Endothelial cell of umbilical vein (primary cell): ENCODE measurements at places on chromosomes 5 and 9. TPM values are rescaled to one million over a fixed set of nuclear protein-coding genes. Genes with fewer than 3 reads are reported as not detected.

- H3K36me3 ChIP-seq: no peaks in the 10 kb centered on the region
- DNase-seq: no peak
- no peak overlapping the region for H3K4me3 ChIP-seq
- peaks cover 17% of the 10 kb centered on the region for H3K4me1 ChIP-seq
- peaks cover 4% of the 10 kb centered on the region for H3K27me3 ChIP-seq
- H3K27ac ChIP-seq: no peak overlapping the region
Observed at GRCh38 chr5:135194573-135195269, 160.7 kb upstream of the PITX1 start.

IL9 gene
- total RNA-seq: not detected in 2 replicates

GRCh38 chr9:79080536-79080935 is 491.2 kb upstream of the TLE4 start:
- H3K4me3 ChIP-seq: no peak overlapping the region
- no peak overlapping the region for H3K27ac ChIP-seq
- no peaks in the 10 kb centered on the region for H3K4me1 ChIP-seq
- H3K36me3 ChIP-seq: no peaks in the 10 kb centered on the region
- H3K27me3 ChIP-seq: no peaks in the 10 kb centered on the region
- no peak for DNase-seq

DNA sequence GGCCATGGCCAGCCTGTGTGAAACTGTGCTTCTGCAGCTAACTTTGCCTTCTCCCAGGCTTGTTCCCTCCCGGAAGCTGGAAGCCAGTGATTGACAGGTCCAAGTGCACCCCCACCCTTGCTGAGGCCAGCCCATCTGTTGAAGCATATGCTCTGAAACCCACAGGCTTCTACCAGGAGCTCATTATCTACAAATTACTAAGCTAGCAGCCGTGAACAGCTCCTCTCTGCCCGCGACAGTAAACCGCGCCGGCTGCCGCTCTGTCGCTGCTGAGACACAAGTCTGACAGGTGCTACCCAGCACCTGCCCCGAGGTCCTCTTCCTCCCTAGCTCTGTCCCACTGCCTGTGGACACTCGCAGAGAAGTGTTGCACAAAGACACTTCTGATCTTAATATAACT is 490.9 kb downstream of the GADD45G start:
- no peaks in the 10 kb centered on the region for H3K4me1 ChIP-seq
- no peak overlapping the region for H3K27ac ChIP-seq
- H3K27me3 ChIP-seq: no peaks in the 10 kb centered on the region
- no peaks in the 10 kb centered on the region for H3K36me3 ChIP-seq

DNA sequence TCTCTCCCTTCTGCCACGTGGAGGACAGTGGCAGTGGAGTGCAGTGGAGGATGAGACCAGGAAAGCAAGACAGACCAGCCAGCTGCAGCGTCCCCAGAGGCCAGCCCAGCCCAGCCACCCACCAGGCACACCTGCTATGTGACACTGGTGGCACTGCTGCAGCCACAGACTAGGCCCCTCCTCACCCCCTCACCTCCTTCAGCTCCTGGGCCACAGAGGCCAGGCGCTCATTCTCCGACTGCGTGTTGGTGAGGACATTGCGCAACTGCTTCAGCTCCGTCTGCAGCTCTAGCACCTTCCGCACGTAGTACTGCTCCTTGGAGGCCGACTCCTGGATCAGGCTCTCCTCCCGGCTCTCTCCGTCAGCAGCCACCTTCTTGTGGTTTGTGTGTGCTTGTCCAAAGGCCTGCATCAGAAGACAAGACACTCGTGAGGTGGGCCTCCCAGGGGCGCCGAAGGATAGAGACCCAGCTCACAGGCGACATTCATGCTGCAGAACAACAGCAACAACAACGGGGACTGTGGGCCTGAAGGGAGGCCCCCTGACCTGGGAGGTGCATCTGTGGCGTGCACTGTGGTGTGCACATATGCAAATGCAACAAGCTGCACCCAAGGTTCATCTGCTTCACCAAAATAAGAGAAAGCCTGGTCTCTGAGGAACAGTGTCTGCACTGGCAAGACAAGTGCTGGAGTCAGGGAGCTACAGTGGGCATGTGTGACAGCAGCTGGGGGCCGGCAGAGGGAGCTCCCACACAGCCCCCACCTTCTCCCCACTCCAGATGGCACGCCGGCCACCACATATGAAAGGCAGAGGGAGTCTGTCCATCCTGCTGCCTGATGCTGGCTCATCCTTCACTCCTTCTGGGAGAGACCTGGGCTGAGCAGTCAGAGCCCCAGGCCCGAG is 35.5 kb downstream of the BICD2 start:
- DNase-seq: no peak
- H3K4me3 ChIP-seq: no peak overlapping the region
- no peaks in the 10 kb centered on the region for H3K27me3 ChIP-seq

DNA sequence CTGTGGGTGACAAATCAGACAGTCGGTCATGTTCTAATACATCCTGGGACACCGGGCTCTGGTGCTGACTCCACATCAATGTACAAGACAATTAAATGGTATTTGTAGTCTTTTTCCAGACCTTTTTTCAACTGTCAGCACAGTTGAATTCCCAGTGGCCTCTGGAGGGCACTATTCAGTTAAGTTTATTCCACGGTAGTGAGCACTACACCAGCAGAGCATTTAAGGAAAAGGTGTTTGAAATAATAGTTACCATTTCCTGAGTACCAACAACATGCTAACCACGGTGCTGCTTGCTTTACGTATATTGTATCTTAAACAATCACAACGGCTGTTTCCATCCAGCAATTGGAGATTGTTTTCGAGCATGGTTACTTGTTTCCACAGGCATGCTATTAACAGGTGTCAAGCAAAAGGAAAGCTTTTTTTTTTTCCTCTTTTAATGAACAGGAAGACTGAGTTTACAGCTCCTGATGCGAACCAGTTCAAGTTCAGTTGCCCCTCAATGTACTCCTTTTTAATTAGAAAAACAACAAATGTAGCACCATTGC is 186.7 kb downstream of the PDZD2 start:
- peak; percentile 72 for DNase-seq
- no peak overlapping the region for H3K4me3 ChIP-seq
- H3K27me3 ChIP-seq: no peaks in the 10 kb centered on the region
- no peaks in the 10 kb centered on the region for H3K4me1 ChIP-seq

GRCh38 chr9:103169798-103170197 is 174.7 kb downstream of the CYLC2 start:
- H3K4me3 ChIP-seq: no peak overlapping the region
- no peak for DNase-seq
- H3K36me3 ChIP-seq: no peaks in the 10 kb centered on the region
- H3K4me1 ChIP-seq: no peaks in the 10 kb centered on the region
- no peak overlapping the region for H3K27ac ChIP-seq
- no peaks in the 10 kb centered on the region for H3K27me3 ChIP-seq

DNA sequence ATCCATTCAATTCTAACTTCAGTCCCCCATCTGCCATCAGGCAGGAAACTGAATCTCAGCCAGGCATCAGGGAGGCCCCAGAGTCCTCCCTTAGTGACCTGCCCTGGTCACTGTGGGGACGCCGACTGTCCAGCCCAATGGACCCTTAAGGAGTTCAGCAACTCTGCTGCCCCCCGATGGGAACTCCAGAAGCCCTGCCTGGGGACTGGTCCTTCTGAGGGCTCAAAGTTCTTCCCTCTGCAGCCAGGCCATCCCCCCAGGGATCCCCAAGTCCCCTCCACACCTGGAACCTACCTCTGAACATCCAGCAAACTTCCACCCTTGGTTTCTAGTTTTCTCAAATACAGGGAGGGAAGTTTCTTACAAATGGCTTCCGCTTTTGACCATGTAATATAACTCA is 76.8 kb downstream of the UBE2QL1 start:
- H3K27ac ChIP-seq: no peak overlapping the region
- DNase-seq: no peak
- H3K4me3 ChIP-seq: no peak overlapping the region
- no peaks in the 10 kb centered on the region for H3K4me1 ChIP-seq

DNA sequence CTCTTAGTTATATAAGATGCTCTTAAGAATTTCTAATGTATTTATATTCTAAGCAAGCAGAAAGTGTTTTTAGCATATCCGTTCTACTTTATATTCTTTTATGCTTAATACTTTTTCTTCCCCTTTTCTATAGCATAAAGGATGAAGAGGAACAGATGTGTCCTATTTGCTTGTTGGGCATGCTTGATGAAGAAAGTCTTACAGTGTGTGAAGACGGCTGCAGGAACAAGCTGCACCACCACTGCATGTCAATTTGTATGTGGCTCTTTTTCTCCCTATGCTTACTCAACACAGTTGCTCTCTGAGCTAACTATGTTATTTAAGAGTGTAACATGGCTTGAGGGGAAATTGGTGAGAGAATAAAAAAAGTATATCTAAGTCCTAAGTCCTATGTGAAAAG is 37.6 kb upstream of the SETD9 start:
- H3K27ac ChIP-seq: no peak overlapping the region
- no peaks in the 10 kb centered on the region for H3K4me1 ChIP-seq
- no peak for DNase-seq
- H3K27me3 ChIP-seq: no peaks in the 10 kb centered on the region
- H3K4me3 ChIP-seq: no peak overlapping the region
- H3K36me3 ChIP-seq: peaks cover 6% of the 10 kb centered on the region

SPATA31C1 gene
- total RNA-seq: not detected in 2 replicates

GRCh38 chr9:27556470-27556869 is 16.8 kb downstream of the C9orf72 start:
- H3K4me3 ChIP-seq: no peak overlapping the region
- H3K36me3 ChIP-seq: peaks cover 2% of the 10 kb centered on the region
- H3K4me1 ChIP-seq: no peaks in the 10 kb centered on the region
- no peak overlapping the region for H3K27ac ChIP-seq
